PC-9 (cell line): ENCODE measurements at places on chromosomes 3 and 15. TPM values are rescaled to one million over a fixed set of nuclear protein-coding genes. Genes with fewer than 3 reads are reported as not detected.

MYZAP gene
- total RNA-seq, result 3.5 and 5.9 TPM in 2 replicates

ARHGAP11A gene
- 81.5 and 91.6 TPM in 2 replicates for total RNA-seq

CD96 gene
- total RNA-seq, result 0.11 and 0.20 TPM in 2 replicates

ARL6IP5 gene
- total RNA-seq, result 35.6 and 45.7 TPM in 2 replicates

C3orf70 gene
- not detected in 2 replicates for total RNA-seq

CCDC54 gene
- not detected in 2 replicates for total RNA-seq

GPR176 gene
- 4.2 and 4.7 TPM in 2 replicates for total RNA-seq

GOLGA8J gene
- total RNA-seq, result not detected in 2 replicates

TUSC7 gene
- total RNA-seq, result not detected in 2 replicates

CEP70 gene
- 50.5 and 73.6 TPM in 2 replicates for total RNA-seq

TRIM71 gene
- not detected in 2 replicates for total RNA-seq
